Midbrain (tissue), 1 donor: ENCODE measurements at places on chromosomes 2 and 18.

DNA sequence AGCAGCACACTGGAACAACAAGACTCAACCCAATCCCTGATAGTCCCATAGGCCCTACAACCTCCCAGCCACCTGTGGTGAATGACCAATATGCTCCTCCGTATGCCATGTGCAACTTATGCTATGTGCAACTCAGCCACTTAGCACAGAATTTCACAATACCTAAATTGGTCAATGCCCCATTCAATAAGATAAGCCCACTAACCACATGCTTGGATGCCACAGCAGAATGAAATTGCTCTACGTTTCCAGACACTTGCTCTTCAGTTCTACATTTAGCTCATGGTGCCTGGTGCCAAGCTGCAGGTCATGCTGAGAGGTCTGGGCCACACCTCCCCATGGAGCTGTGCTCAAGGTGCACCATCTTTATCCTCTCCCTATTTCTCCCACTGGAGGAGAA, 159.8 kb downstream of the EN1 start:
- DNase-seq: no peak

- DNase-seq: no peak
Measured at GRCh38 chr2:58135861-58136260, 89.3 kb downstream of the VRK2 start.

DNA sequence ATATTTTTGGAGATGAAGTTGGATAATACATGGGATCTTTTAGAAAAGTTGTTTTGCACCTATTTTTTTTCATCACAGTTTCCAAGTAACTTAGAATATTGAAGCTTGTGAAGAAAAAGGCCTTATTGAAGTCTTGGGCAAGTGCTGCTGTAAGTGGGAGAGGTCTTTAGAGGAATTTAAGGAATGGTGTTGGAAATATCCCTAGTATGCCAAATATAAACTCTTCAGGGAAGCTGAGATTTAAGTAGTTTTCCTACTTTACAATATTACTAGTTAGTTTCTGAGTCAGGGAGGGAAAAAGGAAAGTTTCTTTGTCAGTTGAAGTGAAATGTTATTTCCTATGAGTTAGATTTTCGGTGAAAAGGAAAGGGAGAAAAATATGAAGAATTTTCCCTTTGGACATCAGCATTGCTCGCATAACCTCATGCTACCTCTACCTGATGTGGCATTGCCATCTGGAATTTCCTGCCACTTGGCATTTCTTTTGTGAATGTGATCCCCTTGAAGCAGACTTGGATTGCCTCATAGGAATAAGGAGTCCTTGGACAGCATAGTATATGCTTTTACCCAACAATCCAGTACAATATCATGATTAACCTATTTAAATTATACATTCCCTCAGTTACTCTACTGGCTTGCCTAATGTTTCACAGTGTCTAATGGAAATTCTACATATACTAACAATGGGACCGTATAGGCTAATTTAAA, 12.1 kb downstream of the PLEKHH2 start:
- DNase-seq: no peak

GRCh38 chr2:220455351-220455990, 828.0 kb downstream of the SLC4A3 start:
- DNase-seq: peak; percentile 1

DNA sequence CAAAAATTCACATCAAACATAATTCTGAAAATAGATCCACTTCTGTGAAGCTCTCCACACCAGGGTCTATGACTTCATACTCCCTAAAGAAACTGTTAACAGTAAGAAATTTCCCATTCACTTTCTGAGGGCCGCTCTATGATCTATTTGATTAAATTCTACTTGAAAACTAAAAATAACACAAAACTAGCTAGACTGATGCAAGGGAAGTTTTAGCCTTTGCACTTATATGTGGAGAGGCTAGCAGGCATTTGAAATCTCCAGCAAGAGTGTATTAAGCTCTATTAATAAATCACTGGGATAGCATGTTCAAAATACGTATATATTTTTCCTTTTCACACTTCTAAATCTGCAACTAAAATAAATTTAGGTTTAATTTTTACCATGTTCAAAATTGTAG, 113.7 kb upstream of the SMAD7 start:
- DNase-seq: no peak

GRCh38 chr2:168998609-168999211, 32.4 kb downstream of the ABCB11 start:
- no peak for DNase-seq

DNA sequence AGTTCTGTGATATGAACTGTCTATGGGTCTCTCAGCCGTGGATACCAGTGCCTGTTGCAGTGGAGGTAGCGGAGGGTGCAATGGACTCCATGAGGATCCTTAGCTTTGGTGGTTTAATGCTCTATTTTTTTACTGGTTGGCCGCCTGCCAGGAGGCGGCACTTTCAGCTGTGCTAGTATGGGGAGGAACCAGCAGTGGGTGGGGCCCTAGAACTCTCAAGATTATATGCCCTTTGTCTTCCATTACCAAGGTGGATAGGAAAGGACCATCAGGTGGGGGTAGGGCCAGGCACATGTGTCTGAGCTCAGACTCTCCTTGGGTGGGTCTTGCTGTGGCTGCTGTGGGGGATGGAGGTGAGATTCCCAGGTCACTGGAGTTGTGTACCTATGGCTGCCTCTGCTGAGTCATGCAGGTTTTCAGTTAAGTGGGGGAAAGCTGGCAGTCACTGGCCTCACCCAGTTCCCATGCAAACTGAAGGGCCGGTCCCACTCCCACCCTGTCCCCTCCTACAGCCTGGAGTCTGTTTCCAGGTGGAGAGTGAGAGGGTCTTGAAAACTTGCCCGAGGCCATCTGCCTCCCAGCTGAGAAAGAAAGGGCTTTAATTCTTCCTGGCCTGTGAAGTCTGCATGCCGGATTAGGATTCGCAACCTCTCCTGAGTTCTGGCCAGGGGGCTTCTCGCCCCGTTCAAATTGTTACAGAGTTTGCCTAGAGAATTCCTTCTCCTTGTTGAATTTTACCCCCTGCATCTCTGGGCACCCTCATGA, 14.5 kb downstream of the KCNS3 start:
- no peak for DNase-seq

DNA sequence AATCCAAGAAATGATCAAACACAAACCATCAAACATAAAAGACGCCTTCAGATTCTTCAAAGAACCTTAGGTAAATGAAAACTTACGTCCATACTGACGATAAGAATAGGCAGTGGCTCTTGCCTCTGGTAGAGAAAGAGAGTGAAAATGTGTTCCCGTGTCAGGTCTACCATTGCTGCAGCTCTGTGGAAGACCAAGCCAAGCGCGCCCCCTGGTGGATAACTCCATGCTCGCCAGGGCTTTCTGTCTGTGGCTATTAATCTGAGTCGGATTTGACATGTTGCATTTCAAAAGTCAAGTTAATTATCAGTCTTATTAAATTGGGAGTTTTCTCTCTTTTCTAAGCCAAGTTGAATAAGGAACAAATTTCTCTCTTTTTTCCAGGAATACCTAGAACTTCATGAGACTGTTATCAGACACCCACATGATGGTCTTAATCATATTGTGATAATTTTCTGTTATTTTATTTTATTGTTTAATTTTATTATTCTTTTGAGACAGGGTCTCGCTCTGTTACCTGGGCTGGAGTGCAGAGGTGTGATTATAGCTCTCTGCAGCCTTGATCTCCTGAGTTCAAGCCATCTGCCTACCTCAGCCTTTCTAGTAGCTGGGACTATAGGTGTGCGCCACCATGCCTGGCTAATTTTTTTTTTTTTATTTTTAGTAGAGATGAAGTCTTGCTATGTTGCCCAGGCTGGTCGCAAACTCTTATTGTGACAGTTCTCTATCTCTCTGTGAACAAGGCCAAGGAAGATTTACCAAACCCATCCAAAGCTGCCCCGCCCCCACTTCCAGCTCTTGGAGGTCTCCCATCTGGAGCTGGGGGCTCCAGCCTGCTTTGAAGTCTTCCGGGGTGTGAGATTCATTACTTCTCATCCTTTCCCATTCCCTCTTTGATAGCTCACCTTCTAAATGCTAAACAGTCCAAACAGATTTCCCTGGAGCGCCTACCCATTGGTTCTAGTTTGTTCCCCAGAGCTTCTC, 15.8 kb upstream of the ZAP70 start:
- peak; percentile 92 for DNase-seq

DNA sequence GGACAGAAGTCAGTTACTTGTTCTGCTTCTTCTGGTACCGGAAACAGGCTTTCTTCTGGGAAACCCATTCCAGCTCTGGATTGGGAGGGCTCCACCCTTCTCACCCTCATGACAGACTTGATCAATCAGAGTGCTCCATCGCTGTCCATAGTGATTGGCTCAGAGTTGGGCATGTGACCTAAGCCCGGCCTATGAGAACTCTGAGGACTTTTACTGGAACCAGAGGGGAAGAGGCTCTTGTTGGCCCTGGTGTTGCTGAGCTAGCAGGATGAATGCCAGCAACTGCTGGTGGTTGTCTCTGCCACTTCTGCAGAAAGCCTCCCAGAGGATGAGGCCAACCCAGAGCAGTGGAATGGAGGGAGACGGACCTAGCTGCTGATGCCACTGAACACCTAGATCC, 33.3 kb downstream of the TMEM37 start:
- DNase-seq: no peak
